Activated naive CD4-positive, alpha-beta T cell treated with Interleukin-2 at 50 U/mL for 16 hours (primary cell): ENCODE measurements at places on chromosomes 6 and 20.

GRCh38 chr6:136783495-136784270, 8.6 kb downstream of the MAP3K5 start:
- DNase-seq: no peak

DNA sequence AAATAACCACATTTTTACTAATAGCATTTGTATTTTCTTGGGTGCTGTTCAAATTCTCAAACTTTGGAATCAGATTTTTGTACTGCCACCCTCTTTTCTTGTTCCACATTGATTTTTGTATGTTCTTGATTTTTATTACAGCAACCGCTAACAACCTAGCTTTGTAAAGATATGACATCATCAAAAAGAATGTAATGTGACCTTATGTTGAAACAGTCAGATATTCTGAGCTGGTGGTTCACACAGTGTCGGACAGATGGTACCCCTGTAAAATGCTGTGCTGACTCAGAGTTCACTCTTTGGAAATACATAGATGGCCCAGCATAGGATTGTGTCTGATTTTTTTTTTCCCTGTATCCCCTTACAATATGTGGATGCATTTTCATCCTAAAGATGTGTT, 118.9 kb downstream of the QKI start:
- no peak for DNase-seq

DNA sequence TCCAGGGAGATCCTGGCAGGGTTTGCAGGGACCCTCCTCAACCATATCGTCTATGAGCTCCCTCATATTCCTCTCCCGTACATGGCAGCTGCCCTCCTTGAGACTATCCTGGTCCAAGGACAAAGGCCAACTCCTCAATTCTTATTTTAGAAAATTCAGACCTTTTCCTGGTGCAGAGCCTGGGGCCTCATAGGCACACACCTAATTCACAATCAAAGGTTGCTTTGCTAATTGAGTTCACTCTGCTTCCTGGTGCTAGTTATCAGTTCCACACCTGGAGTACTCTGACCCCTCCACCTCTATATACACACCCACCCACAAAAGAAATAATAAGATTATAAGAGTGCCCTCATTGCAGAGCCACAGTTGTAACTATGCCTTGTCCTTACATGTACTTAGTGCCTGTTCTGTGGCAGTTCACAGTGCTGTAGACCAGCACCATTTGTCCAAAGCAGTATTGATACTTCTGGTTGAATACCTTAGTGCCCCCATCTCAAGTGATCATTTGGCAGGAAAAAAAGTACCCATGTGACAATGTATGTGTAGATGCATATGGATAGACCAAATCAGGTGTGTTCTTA, 38.7 kb downstream of the GSS start:
- no peak for DNase-seq

DNA sequence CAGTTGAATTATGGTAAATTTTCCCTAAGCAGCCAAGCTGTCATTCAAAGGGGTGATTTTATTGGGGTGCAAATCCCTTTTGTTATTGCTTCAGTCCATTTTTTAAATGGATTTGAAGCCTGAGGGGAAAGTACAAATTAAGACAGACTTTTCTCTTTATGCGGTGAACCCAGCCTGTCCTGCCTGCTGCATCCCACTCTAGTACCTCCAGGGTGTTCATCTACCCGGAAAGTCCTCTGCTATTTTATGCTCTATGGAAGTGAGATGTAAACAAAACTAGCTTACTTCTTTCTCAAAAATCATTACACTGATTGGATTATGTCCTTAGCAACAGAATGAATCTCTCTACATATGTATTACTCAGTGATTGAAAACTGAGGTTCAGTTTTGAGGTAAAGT, 1088.9 kb upstream of the CITED2 start:
- DNase-seq: no peak

- no peak for DNase-seq
Observed at GRCh38 chr6:107894809-107895396, 63.1 kb downstream of the SEC63 start.

- DNase-seq: no peak
Observed at GRCh38 chr6:116165596-116165995, 39.7 kb upstream of the COL10A1 start.

GRCh38 chr20:33568378-33568777, 78.5 kb downstream of the CBFA2T2 start:
- DNase-seq: no peak

GRCh38 chr6:147397306-147397705, 111.2 kb upstream of the SAMD5 start:
- no peak for DNase-seq

- no peak for DNase-seq
Observed at GRCh38 chr20:38095017-38095686, 61.6 kb downstream of the RPRD1B start.

- no peak for DNase-seq
Observed at GRCh38 chr6:42163981-42164380, 9.2 kb upstream of the GUCA1A start.

DNA sequence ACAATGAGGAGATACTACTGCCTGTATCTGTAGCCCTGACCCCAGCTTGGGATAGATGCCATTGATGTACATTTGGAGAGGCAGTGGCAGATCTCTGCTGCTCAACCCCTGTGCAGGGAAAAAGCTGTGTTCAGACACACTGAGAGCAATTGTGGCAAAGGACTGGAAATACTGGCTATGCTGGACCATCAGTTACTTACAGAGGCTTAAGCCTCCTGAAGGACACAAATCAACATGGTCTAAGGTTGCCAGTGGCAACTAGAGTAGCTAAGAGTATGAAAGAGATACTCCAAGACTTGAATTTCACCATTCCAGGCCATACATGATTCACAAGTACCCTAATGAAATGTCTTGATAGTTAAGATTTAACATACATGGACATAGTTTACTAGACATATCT, 32.4 kb upstream of the ENPP4 start:
- DNase-seq: no peak

- no peak for DNase-seq
Observed at GRCh38 chr6:83138118-83138722, 54.8 kb downstream of the PGM3 start.

- no peak for DNase-seq
Observed at GRCh38 chr6:18441251-18441979, 54.3 kb downstream of the RNF144B start.

GRCh38 chr6:27049863-27050781, 197.4 kb upstream of the PRSS16 start:
- no peak for DNase-seq

- DNase-seq: no peak
Observed at GRCh38 chr20:48563191-48563870, 264.5 kb downstream of the PREX1 start.

- no peak for DNase-seq
Observed at GRCh38 chr6:163866192-163866591, 451.7 kb downstream of the QKI start.

DNA sequence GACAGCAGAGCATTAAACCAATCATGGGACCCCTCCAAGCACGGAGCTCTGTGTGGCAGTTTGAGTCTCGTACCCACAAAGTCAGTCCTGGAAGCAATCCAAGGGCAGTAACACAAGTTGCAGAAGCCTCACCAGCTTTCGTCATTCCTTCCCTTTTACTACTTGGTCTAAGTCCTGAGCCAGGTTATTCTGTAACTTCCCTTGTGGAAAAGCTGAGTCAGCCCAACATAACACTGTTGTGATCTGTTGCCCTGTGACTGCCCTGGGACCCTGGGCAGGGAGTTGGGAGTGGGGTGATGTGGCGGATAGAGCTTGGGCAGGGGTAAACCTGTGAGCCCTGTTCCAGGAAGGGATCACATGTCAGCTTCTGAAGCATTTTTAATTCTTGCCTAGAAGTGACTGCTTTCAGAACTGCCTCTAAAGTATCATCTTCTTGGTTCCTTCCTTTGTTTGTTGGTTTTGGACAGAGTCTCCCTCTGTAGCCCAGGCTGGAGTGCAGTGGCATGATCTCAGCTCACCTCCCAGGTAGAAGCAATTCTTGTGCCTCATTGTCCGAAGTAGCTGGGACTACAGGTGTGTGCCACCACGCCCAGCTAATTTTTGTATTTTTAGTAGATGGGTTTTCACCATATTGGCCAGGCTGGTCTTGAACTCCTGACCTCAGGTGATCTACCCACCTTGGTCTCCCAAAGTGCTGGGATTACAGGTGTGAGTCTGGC, 183.7 kb upstream of the JAG1 start:
- DNase-seq: no peak

DNA sequence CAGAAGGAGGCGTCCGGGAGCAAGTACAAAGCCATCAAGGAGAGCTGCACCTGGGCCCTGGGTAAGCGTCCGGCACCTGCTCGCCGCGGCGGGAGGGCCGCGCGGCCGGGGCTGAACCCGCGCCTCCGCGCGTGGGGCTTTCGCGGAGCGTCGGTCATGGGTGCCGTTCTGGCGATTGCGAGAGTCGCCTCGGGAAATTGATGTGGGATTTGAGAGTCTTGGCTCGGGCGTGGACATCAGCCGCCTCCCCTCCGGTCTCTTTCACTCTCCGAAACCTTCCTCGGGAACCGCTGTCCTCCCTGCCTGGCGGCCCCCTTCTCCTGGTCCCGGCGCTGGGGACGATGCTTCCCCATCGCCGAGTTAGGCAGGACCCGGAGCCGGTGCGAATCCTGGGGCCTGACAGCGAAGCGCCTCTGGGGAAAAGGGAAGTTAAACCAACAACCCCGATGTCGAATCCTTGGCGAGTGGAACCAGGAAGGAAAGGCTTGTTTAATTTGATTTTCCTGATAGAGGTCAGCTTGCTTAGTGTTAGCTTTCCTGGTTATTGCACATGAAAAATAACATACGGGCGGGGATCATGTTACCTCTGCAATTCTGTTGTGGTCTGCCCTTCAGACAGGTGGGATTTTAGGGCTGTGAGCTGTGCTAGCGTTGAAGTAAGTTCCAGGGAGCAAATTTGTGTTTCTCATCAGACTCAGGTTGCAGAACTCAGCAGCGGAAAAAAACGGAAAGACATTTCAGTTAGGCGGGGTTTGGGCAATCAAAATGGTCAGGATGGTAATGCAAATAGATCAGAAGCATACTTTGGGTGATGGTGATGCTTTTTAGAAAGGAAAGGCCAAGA, 594 bp downstream of the ARFGEF3 start:
- DNase-seq: no peak

GRCh38 chr6:109672839-109673238, 18.2 kb downstream of the AK9 start:
- DNase-seq: no peak
